Brain (organoid and tissue), 16 donors: ENCODE measurements at places on chromosomes 4 and X. TPM values are rescaled to one million over a fixed set of nuclear protein-coding genes. Genes with fewer than 3 reads are reported as not detected.
A peak's percentile ranks its signal among the peaks of the same experiment; 100 is the strongest.

GRCh38 chr4:138445098-138445497 lies 202.9 kb upstream of the SLC7A11 start:
- no peak for DNase-seq

DNA sequence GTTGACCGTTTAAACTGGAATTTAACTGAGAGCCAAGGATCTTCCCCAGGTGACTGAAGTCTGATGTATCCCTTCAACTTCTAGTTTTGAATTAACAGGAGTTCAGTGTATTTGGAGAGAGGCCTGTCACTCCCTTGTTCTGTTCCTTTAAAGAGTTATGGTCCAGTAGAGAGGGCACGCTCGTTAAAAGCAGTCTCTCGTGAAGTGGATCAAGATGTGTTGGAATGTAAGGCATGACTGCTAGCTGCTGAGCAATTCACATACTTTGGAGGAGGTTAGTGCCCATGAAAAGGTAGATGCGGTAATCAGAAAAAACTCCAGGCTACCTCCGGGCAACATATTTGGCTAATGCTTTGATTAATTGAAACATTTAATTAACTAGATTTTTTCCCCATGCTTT lies 65.7 kb downstream of the SHROOM2 start:
- DNase-seq, result no peak

The TSPAN7 gene
- polyA plus RNA-seq, result 371 TPM

DNA sequence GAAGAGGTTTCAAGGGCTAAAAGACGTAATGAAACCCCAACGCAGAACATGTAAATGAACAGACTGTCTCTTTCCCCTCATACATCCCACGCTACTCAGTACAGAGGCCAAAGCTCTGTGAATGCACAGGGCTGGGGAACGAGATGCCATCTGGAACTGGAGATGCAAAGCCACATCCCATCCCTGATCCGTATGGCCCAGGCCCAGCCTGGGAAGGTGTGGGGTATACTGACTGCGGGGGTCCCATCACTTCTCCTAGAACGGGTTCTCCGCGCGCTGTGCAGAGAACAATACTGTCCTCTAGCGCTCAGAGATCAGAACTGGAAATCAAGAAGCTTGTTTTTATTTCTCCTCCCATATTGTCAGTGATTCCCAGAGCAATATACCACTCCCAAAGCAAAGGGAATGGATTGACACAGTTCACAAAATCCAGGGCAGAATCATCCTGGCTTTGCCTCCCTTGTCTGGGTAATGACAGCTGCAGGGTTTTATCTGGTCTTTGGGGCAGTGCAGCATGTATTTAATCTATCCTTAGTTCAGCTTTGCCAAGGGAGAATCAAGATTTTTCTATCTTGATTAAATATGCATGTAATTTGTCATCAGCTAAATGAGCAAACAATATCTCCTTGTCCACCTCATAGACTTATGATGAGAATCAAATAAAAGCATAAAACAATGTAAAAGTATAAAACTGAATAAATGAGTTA lies 47.3 kb upstream of the TLR3 start:
- peak; percentile 94 for DNase-seq

The ING2 gene
- polyA plus RNA-seq, result 8.3 TPM

- no peak for DNase-seq
Measured at GRCh38 chr4:137740141-137740540, 207.8 kb upstream of the PCDH18 start.

The IQCM gene
- not detected for polyA plus RNA-seq

The FRMPD4 gene
- polyA plus RNA-seq, result 0.66 TPM

DNA sequence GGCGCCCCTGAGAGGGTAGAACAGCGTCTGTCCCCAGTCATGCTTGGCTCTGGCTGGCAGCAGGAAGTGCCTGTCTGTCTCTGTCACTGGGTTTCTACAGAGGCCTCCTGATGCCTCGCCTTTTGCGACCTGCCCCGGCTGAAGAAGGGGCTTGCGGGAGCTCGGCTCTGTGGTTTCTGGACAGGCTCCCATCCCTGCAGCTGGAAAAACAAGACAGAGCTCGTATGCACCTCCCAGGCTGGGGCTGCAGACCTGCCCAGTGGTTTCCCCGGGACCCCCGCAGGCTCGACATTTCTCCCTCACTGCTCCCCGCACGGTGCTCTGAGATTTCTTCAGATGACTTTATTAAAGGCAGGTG lies 57.0 kb upstream of the SORCS2 start:
- DNase-seq, result no peak

- DNase-seq, result no peak
Measured at GRCh38 chr4:109764376-109764775, 34.5 kb upstream of the PLA2G12A start.
